ENCODE measurements at places on chromosomes 3 and 15.

DNA sequence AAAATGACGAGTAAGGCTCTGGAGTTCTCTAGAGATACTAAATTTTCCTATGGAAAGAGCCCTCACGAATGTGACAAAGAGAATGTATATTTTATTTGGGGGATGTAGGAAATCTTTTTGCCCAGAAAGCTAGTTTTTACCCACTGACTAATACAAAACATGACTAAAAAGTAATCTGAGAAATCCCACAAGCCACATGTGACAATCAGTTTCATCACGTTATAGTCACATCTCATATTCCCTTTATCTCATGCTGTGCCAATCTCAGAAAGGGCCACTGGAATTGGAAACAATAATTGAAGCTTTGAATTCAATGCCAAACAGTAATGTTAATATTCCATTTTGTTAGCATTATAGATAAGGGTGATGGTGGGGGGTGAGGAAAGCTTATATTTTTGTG, 509.0 kb upstream of the GOLIM4 start:
- no peak for DNase-seq

GRCh38 chr3:95341314-95341713, 1278.5 kb downstream of the NSUN3 start:
- no peak for DNase-seq

DNA sequence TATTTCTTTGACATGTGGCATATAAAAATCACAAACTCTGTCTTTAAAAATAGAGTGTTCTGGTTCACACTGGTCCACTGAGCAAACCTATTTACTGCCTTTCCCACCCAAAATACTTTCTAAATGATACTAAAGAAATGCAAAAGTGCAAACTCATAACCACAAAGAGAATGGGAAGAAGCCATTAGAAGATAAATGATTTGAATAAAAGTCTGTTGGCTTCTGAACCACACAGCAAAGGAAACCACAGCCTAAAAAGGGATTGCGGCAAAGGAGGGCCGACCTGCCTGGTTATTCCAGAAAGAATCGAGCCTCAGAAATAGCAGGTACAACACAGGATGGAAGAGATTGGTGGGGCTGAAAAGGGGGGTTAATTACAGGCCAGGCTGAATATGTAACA, 599.5 kb downstream of the FHIT start:
- DNase-seq: no peak

DNA sequence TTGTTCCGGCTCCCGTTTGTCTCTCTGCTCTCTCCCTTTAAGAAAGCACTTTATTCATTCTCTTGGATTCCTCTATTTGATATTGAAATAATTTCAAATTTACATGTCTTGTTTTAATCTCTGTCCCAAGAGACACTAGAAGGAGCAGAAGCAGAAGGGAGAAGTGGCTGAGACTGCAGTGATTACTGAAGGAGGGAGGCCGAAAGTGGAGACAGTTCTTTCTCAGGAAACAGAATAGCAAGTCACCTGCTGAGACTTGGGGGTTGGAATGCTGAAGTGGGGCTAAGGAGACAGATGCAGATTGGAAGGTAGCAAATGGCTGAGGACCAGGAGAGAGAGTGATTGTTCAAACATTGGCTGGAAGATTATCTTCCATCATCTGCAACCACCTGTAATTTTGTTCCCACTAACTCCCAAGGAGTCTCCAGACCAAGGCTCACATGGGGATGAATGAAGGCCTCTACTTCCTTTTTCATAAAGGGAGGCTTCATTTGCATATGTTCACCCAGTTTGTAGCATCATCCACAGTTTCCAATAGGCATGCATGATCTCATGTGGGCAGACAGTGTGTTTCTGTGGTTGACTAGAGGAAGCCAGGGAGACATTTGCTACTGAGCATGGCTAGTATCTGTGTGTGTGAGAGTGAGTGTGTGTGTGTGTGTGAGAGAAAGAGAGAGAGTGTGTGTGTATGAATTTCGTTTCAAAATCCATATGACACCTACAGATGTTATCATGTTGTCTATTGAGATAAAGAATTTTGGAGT, 24.0 kb downstream of the LTF start:
- no peak for DNase-seq

DNA sequence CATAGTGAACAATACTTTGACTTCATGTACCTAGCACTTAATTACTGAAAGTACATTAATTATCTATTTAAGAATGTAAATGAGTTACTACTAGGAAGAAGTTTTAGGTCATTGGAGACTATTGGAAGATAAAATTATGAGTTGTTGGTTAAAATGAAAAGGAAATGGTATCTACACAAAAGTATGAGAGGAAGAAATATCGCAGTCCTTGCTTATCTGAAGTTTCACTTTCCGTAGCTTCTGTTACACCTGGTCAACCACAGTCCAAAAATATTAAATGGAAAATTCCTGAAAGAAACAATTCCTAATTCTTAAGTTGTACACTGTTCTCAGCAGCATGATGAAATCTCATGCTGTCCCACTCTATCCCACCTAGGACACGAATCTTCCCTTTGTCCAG, 57.8 kb downstream of the HACD2 start:
- no peak for DNase-seq

GRCh38 chr3:159236321-159236720, 434.5 kb downstream of the MFSD1 start:
- no peak for DNase-seq

DNA sequence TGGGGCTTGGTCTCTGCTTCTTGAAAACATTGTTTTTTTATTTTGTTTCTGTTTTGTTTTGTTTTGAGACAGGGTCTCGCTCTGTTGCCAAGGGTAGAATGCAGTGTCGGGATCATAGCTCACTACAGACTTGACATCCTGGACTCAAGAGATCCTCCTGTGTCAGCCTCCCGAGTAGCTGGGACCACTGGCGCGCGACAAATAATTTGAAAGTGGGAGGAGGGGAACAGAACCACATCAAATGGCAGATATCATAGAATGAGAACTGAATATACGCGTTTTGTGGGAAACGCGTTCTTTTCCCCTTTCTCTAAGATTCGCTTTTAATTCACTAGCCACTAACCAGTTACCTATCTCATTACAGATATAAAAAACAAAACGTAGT, 641 bp upstream of the VPS13C start:
- no peak for DNase-seq

DNA sequence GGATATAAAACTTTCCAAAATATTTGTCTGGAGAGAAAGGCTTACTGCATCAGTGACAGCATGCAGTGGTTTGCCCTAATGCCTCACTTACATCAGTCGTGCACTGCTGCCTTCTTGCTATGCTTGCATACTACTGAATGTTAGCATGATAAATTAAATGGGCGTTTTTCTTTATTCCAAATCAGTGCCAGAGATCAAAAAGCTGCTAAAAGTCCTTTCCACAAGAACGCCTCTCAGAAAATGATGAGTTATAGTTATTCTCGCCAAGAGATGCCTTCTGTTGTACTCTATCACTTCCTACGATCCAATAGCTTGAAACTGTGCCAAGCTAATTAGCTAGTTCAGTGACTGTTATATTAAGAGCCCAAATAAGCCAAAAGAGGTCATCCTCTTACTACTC, 345.8 kb upstream of the ROBO2 start:
- DNase-seq: no peak

DNA sequence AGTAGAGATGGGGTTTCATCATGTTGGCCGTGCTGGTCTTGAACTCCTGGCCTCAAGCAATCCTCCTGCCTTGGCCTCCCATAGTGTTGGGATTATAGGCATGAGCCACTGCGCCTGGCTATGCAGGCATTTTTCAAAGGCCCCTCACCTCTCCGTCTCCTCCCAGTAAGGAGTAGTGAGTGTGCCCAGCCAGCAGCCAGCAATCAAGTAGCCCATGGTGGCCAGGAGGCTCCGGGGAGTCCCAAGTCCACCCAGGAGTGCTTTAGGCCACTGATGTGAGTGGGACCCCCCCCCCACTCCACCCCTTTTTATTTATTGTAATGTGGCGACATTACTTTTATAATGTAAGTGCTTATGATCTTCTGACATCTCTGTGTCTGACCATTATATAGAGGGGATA, 8.1 kb downstream of the ISG20 start:
- no peak for DNase-seq

- DNase-seq: no peak
Measured at GRCh38 chr3:66785191-66785909, 212.8 kb upstream of the KBTBD8 start.

DNA sequence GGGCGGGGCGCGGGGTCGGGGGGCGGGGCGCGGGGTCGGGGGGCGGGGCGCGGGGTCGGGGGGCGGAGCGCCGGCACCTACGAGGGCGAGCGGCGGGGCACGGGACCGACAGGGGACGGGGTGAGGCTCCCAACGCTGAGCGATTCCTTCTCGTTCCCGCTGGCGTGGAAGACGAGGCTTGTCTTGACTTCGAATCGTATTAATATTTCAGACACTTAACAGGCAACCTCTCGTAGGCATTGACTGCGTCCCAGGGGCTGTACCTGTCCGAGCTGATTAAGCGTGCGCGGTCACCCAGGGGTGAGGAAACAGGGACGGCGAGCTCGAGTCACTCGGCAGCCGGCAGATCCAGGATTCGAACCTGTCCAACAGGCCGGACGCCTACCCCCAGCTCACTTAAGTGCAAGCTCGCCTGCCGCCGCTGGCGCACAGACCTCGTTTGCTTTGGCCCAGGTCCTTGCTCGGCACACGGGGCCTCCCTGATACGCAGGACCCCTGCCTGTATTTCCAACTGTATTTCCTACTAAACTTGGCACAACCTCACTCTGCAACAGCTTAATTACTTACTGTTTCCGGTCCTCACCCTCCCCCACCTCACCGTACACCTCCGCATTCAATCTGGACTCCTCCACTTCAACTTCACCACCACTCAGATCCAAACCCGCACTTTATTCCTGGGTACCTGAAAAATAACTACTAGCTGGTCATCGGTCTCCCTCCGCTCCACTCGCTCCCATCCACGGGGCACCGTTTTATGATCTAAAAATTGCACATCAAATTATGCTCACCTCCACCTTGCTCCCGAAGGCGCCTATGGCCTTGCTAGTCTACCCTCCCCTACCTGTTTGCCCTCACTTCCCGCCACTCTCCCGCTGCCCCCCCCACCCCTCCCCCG, 722 bp upstream of the ZXDC start:
- DNase-seq: no peak

DNA sequence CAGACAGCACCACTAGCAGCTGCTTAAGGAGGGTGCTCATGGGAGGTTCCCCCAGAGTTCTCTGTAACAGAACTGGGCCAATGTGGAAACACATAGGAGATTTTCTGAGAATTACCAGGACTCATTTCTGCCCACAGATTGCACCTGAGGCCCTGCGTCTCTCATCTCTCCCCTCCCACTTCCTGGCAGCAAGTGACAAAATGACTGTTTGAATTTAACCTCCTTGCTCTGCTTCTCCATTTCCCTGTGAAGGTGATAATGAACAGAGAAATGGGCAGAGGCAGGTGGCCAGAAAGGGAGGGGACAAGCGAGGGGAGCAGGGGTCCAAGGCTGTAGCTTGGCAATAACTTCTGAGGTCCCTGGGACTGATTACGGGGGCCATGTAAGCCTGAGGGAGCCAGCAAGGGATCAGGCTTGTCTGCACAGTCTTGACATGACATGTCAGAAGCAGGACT, 8.0 kb downstream of the EPHB1 start:
- no peak for DNase-seq

- DNase-seq: no peak
Measured at GRCh38 chr15:67805666-67806516, 19.4 kb upstream of the SKOR1 start.

- no peak for DNase-seq
Measured at GRCh38 chr3:129506231-129506742, 22.2 kb upstream of the RHO start.

DNA sequence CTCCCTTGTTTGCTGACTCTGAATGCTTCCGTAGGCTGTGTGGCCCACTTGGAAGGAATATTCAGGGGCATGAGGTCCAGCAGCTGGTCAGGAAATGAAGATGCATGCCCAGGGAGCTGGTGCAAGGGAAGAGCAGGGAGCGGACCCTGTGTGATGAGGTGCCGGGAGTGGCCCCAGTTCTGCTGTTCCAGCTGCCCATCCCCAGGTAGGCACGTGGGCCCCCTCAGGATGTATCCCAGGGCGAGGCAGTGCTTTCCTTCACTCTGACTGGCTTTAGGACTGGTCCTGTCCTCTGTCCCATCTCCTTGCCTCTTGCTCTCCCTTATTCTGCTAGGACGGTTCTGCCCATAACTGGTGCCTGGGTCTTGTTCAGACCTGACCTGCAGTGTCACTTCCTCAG, 1.1 kb upstream of the FAM3D start:
- no peak for DNase-seq

DNA sequence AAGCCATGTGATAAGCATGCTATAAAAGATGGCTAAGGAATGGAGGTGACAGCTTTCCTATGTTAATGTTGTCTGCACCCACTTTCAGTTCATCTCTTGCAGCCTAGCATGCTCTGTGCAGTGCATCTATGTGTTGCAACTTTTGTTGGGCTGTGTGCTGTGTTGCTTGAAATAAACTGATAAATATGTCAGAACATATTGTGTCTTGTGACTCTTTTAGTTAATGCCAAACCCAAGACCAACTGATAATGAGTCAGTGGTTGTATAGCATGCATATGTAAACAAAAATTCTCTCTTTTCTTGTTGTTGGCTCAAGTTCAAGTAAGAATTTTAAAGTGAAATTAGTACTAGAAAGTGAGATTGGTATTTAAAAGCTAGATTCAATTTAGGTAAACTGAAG, 37.0 kb upstream of the SCN10A start:
- no peak for DNase-seq

DNA sequence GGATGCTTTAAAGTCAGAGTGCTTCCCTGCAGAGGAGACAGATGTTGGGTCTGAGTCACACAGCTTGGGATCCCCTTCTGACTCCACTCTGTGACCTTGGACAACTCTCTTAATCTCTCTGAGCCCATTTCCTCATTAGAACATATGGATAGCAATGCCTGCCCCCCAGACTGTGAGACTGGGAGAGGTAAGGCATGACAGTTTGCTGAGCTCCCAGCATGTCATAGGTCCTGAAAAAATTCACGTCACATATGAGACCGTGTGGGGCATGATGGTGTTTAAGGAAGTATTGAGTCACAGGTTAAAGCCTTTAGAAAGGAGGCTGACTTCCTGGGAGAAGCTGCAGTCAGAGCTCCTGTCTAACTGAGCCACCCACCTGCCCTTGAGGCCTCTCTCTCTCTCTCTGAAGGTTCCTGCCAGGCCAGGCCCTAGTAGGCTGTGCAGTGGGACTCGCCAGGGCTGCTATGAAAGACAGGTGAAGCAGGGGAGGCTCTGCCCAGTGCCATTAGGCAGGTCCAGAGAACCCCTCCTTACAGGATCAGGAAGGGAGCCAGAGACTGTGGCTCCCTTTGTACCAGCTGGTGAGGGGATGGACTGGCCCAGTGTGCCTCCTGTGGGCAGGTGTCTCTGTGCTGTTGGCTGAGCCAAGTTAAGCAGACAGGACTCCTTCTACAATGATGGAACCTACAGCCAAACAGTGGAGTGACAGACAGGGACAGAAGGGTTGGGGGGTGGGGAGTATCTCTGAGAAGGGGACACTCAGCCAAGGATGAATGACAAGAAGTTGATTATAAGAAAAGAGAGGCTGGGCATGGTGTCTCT, 19.5 kb upstream of the DOCK3 start:
- DNase-seq: no peak

DNA sequence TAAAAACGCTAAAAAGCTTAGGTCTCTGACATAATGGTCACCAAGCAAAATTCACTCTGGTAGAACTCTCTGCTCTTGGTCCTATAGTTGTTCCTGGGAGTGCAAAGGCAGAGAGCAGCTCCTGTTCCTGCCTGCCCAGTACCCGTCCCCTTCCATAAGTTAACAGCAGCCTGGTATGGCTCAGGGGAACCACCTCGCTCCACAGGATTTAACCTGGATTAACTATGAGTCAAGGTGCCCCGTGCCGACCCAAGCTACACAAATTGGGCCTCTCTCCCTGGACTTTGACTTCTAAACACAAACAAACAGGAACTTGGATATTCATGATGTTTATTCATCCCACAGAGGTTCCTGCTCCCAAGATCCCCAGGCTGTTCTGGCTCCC, 32.1 kb downstream of the SCAP start:
- DNase-seq: no peak
